ENCODE measurements at places on chromosomes 7 and 10. TPM values are rescaled to one million over a fixed set of nuclear protein-coding genes. Genes with fewer than 3 reads are reported as not detected.

PPP1R3C gene
- total RNA-seq: 105 TPM

LIPN gene
- total RNA-seq: not detected

OR9A2 gene
- not detected for total RNA-seq

BZW2 gene
- total RNA-seq: 82.5 TPM

OIT3 gene
- total RNA-seq: not detected

ADARB2 gene
- not detected for total RNA-seq

TAF3 gene
- total RNA-seq: 3.1 TPM

NPTX2 gene
- total RNA-seq: 4.3 TPM

TWIST1 gene
- total RNA-seq: 34.4 TPM

LYZL2 gene
- total RNA-seq: not detected

TNKS2 gene
- total RNA-seq: 51.1 TPM

ZNF862 gene
- 8.1 TPM for total RNA-seq

PON1 gene
- total RNA-seq: not detected

TEX47 gene
- total RNA-seq: not detected

TAS2R3 gene
- total RNA-seq: 2.0 TPM

NME8 gene
- total RNA-seq: not detected

CPA2 gene
- total RNA-seq: not detected

DYNC1I1 gene
- total RNA-seq: 1.3 TPM

RNLS gene
- total RNA-seq: 10.1 TPM

HKDC1 gene
- total RNA-seq: 0.14 TPM

VWDE gene
- 0.14 TPM for total RNA-seq

CHRM2 gene
- 20.8 TPM for total RNA-seq

PAOX gene
- 8.5 TPM for total RNA-seq

TMEM229A gene
- total RNA-seq: not detected

POLL gene
- 16.4 TPM for total RNA-seq

COA1 gene
- 29.1 TPM for total RNA-seq

IDE gene
- 42.9 TPM for total RNA-seq

UROS gene
- 56.1 TPM for total RNA-seq

AKAP9 gene
- 31.3 TPM for total RNA-seq

UTF1 gene
- not detected for total RNA-seq

GJD4 gene
- not detected for total RNA-seq

SUN3 gene
- not detected for total RNA-seq

TSPAN15 gene
- 17.1 TPM for total RNA-seq

CH25H gene
- 0.29 TPM for total RNA-seq

UCN3 gene
- total RNA-seq: not detected

MRC1 gene
- under 0.01 TPM for total RNA-seq

PSD gene
- 2.3 TPM for total RNA-seq

CCM2 gene
- 39.2 TPM for total RNA-seq

GPAM gene
- 5.9 TPM for total RNA-seq

TMEM130 gene
- total RNA-seq: 0.72 TPM

ACTL6B gene
- total RNA-seq: not detected

TRIL gene
- 0.22 TPM for total RNA-seq

FGFBP3 gene
- total RNA-seq: 0.29 TPM

Data from placental pericyte (primary cell).